ENCODE measurements at places on chromosomes 5 and 9.

- no peak for DNase-seq
These were observed 430.7 kb downstream of the GADD45G start for GRCh38 chr9:90035471-90035870.

GRCh38 chr5:111223101-111223786 is 940 bp upstream of the CAMK4 start:
- no peak for DNase-seq

GRCh38 chr5:6019612-6020011 is 358.7 kb downstream of the MED10 start:
- DNase-seq, result no peak

GRCh38 chr9:106577121-106577520 is 285.8 kb upstream of the ZNF462 start:
- DNase-seq, result no peak

GRCh38 chr5:147685993-147686392 is 96.5 kb downstream of the JAKMIP2 start:
- DNase-seq, result no peak

DNA sequence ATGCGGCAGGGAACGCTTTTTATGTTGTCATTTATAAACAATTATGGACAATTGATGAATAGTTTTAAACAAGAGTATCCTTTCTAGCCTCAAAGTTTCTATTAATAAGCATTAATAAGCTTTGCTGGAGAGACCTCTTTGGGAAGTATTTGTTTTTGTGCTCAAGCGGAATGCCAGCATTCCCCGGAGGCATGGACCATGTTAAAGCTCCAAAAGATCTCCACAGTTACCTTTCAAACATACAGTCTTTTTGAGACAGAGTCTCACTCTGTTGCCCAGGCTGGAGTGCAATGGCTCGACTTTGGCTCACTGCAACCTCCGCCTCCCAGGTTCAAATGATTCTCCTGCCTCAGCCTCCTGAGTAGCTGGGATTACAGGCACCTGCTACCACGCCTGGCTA is 9.6 kb downstream of the MSANTD3 start:
- no peak for DNase-seq

GRCh38 chr5:5221724-5222123 is 81.6 kb downstream of the ADAMTS16 start:
- DNase-seq, result no peak

DNA sequence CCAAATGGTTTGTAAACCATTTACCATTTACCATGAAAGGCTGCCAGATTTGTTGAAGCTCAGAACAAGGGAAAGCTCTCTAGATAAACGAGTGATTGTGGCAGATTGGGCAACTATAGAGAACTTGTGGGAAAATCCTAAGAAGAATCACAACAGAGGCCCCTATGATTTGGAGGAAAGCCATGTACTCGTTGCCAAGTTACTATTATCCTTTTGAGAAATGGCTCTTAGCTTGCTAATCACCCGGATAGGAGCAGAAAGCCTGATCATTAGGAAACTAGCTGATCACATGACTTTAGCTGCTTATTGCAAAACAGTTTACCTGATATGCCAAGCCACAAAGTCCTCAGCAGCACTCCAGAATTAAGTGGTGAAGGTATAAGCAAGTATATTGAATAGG is 23.5 kb upstream of the ATG10 start:
- no peak for DNase-seq

GRCh38 chr9:30522061-30522460 is 1862.4 kb upstream of the ACO1 start:
- no peak for DNase-seq

- no peak for DNase-seq
These were observed at the start of gene ARHGEF39 for GRCh38 chr9:35664531-35665470. ARHGEF39 (minus strand) TSS chr9:35665195; CDS start chr9:35665169, 26 bp downstream.

GRCh38 chr5:6584101-6584645 is 48.7 kb downstream of the NSUN2 start:
- no peak for DNase-seq

DNA sequence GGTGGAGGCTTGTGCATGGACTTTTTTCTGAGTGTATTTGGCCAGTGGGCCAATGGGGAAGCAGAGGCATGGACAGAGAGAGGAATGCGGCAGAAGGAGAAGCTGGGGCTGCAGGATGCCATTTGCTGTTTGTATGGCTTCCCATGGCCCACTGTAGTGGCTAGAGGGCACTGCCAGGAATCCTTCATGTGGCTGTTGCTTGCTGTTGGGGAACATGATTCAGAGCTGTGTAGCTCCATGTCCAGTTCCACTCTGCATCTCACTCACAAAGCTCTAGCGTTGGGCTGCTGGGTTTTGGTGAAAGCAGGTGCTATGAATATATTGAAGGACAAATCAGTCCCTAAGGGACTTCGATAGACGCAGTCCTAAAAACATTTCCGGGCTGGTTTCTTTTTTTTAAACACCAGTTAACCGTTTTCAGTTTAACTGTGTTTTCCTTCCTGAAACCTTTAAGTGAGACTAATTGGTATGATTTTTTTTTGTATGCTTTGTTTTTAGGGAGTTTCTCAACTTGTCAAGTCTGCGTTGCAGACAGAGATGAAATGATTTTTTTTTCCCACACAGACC is 51.3 kb downstream of the SLC22A5 start:
- peak; percentile 66 for DNase-seq

GRCh38 chr5:66239034-66239433 is 94.9 kb downstream of the SREK1 start:
- DNase-seq, result no peak

DNA sequence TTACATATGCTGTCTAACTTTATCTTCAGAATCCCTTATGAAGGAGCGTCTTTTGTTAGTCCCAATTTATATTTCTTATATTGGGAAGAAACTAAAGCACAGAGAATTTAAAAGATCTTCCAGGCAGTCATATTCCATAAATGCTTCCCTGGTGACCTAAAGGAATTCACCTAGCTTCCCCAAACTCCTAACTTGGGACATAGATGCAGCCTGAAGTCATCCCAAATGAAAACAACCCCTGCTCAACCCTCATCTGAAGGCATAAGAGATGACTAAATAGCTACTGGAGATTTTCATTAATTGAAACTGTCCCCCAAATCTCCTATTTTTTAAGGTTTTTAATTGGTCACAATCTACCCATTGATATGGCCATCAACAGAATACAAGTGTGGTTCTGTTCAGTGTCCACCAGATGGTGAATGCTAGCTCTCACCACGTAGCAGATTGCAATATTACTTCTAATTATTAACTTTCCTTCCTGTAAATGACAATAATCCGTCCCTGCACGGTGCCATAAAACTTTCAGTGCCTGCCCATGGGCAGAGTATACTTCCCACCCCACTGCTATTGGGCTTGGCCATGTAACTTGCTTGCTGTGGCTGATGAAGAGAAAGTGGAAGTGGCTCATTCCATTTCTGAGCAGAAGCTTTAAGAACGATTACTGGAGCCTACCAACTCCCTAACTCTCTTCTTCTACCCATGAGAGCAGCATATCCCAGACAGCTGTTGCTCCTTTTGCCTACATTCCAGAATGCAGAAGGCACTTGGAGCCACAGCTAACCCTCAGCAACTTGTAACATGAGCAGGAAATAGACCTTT is 18.7 kb downstream of the PRUNE2 start:
- DNase-seq, result no peak

GRCh38 chr5:101675510-101676219 is 620.4 kb downstream of the SLCO4C1 start:
- no peak for DNase-seq

DNA sequence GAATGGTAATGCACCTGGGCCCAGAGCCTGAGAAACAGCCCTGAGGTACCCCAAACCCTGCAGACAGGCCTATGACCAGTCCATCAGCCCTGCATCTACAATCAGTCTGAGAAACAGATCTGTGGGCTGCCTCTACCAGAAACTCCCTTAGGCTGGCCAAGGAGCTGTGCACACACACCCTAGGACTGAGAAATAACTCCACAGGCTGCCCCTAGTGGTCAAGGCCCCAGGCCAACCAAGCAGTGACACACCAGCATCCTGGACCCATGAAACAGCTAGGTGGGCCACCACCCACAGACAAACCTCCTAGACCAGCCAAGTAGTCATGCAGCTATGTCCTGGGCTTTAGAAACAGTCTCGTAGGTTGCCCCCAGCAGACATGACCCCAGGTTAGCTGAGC is 253.6 kb upstream of the VLDLR start:
- DNase-seq, result no peak

GRCh38 chr5:135012033-135012588 is 21.9 kb downstream of the PITX1 start:
- DNase-seq, result no peak

GRCh38 chr9:96214635-96215034 is 87.3 kb downstream of the HSD17B3 start:
- no peak for DNase-seq

DNA sequence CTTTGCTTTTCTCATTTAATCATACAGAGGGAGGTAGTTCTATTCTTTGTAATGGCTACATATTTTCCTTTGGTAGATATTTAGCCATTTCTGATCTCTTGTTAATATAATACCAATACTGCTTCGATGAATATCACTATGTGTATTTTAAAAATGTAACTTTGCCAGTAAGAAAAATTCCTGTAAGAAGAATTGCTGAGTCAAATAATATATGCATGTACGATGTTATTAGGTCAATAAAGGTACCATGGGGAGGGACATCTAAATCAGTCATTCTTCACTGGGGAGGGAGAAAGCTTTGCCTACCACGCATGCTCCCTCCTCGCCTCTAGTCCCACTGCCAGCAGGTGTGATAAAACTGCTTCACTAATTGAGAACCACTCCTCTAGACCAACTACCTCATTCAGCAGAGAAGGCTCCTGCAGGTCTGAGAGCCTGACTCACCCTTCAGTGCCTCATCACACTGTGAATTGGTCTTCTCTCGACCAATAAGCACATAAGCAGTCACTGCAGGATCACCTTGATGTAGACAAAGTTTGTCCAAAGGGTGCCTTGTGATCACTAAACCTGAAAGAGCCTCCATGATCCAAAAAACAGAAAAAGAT is 56.1 kb upstream of the TBCA start:
- no peak for DNase-seq

DNA sequence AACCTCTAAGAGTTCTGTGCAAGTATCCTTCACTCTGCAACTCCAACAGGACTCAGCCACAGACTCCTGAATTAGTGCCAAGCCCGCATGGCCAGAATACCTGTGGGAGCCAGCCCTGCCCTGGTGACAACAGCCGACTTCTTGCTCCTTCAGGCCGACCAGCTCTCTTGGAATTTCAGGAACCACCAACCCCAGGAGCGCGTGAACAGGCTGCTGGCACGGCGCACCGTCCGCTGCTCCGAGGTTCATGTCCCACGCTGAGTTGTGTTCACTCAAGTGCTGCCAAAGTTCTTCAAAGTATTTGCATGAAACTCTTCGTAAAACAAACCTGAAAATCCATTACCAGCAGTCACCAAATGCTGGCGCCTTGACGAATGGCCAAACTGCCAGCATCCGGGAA is 232.8 kb downstream of the NR2F1-AS1 start:
- DNase-seq, result no peak

- DNase-seq, result no peak
These were observed 112.0 kb downstream of the DOCK8 start for GRCh38 chr9:326667-327066.

DNA sequence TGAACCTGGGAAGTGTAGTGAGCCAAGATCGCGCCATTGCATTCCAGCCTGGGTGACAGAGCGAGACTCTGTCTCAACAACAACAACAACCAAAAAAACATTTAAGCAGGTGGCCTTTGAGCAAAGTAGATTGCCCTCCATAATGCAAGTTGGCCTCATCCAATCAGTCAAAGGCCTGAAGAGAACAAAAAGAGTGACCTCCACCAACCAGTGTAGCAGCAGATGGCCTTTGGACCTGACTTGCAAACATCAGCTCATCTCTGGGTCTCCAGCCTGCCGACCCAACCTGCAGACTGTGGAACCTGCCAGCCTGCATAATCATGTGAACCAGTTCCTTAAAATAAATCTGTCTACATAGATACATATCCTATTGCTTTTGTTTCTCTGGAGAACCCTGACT is 7.5 kb downstream of the FRRS1L start:
- no peak for DNase-seq

- DNase-seq, result no peak
These were observed 344.1 kb downstream of the BNC2 start for GRCh38 chr9:16526380-16526779.

DNA sequence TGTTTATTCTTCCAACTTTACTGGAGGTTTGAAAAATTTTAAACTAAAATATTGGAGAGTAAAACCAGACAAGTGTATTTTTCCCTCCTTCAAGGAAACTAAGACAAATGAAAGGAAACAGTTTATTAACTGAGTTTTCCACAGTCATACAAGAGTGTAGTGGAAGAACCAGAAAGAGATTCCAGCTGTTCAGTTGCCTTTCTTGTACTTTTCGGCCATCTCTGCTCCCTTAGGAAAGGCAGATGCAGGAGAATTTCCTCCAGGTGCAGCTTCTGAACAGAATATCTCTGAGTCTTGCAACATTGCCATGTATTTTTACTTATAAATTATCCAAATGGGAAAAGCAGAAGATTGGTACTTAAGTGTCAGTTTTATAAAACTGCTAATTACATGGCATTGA is 217.1 kb downstream of the MAST4 start:
- DNase-seq, result no peak

- no peak for DNase-seq
These were observed 723 bp downstream of the PPP1R26 start for GRCh38 chr9:135480071-135480939.

Data from GM12864 (cell line).